ENCODE measurements at places on chromosomes 4 and X. TPM values are rescaled to one million over a fixed set of nuclear protein-coding genes. Genes with fewer than 3 reads are reported as not detected.

The UGT2B10 gene
- not detected for total RNA-seq

- H3K4me3 ChIP-seq: no peak overlapping the region
- no peaks in the 10 kb centered on the region for H3K27me3 ChIP-seq
- no peaks in the 10 kb centered on the region for H3K4me1 ChIP-seq
Observed at GRCh38 chr4:185846505-185847150, 34.6 kb upstream of the SORBS2 start.

DNA sequence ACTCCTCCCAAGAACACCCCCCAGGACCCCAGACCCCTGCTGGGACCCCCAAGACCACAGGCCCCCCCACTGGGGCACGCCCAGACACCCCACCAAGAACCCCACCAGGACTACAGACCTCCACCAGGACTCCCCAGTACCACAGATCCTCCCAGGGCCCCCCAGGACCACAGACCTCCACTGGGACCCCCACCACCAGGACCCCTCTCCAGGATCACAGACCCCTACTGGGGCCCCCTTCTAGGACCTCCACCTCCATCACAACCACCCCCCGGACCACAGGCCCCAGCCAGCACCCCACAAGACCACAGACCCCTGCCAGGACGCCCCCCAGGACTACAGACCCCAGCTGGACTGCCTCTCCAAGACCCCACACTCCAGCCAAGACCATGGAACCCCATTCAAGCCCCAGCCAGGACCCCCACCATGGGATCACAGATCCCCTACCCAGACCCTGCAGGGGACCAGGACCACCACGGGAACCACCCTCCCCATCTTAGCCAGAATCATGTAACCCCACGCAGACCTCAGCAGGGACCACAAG is 855 bp upstream of the DHRSX start:
- H3K27ac ChIP-seq: no peak overlapping the region
- H3K27me3 ChIP-seq: peaks cover 7% of the 10 kb centered on the region
- peaks cover 18% of the 10 kb centered on the region for H3K4me1 ChIP-seq
- H3K36me3 ChIP-seq: no peaks in the 10 kb centered on the region
- no peak for DNase-seq
- peak overlapping the region; percentile 79 for H3K4me3 ChIP-seq

DNA sequence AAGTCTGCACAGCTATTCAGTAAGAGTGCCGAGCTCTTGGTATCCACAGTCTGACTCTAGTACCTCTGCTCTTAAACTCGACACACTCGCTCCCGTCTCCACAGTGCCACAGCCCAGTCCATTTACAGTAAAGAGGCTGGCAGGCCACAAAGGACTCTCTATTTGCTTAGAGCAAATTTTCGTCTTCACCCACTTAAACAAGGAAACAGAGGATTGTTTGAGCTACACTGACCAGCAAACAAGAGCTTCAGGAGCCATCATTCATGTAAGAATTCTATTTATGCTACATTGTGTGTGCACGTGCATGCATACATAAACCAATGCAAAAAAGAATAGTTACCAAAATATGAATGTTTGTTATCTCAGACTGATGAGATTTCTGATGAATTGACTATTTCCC is 290.2 kb downstream of the USP46 start:
- H3K4me1 ChIP-seq: no peaks in the 10 kb centered on the region
- DNase-seq: no peak
- no peak overlapping the region for H3K4me3 ChIP-seq
- H3K27me3 ChIP-seq: peaks cover 1% of the 10 kb centered on the region
- no peak overlapping the region for H3K27ac ChIP-seq

- H3K27me3 ChIP-seq: no peaks in the 10 kb centered on the region
- no peak for DNase-seq
- no peak overlapping the region for H3K27ac ChIP-seq
- no peak overlapping the region for H3K4me3 ChIP-seq
Observed at GRCh38 chrX:39017077-39017476, 215.8 kb downstream of the MID1IP1 start.

GRCh38 chrX:41732260-41732659 is 8.3 kb downstream of the GPR82 start:
- no peaks in the 10 kb centered on the region for H3K27me3 ChIP-seq
- H3K4me3 ChIP-seq: peak overlapping the region; percentile 14
- DNase-seq: no peak
- no peaks in the 10 kb centered on the region for H3K36me3 ChIP-seq
